ENCODE measurements at places on chromosomes 12 and 14. TPM values are rescaled to one million over a fixed set of nuclear protein-coding genes. Genes with fewer than 3 reads are reported as not detected.

Gene RHOJ
- total RNA-seq: 1.7 TPM

Gene LBHD2
- not detected for total RNA-seq

Gene SELPLG
- total RNA-seq: 1.5 TPM

Gene PIWIL1
- not detected for total RNA-seq

Gene CATSPERB
- 0.38 TPM for total RNA-seq

Gene SLC7A7
- 6.7 TPM for total RNA-seq

Gene TAS2R20
- total RNA-seq: 2.8 TPM

Gene EGLN3
- 1.9 TPM for total RNA-seq

Gene OVCH1
- not detected for total RNA-seq

Gene KRT80
- total RNA-seq: 0.19 TPM

Gene MGAT4C
- total RNA-seq: 0.55 TPM

Gene GRIP1
- not detected for total RNA-seq

Gene BICD1
- total RNA-seq: 2.2 TPM

Gene PRICKLE1
- 1.6 TPM for total RNA-seq

Gene TPI1
- total RNA-seq: 282 TPM

Gene TAS2R42
- not detected for total RNA-seq

Gene ESRRB
- 0.16 TPM for total RNA-seq

Gene COQ5
- 30.5 TPM for total RNA-seq

Gene KRT78
- total RNA-seq: not detected

Gene SLC25A47
- 74.8 TPM for total RNA-seq

Gene SOCS4
- 7.7 TPM for total RNA-seq

Gene MYF5
- total RNA-seq: not detected

Gene TMEM132D
- total RNA-seq: not detected
